ENCODE measurements at places on chromosomes 1 and 21.

- DNase-seq, result peak; percentile 78
Measured at GRCh38 chr1:107965110-107965991, at the start of gene VAV3. VAV3 (minus strand) TSS chr1:107965180; CDS start chr1:107964869, 311 bp downstream.

DNA sequence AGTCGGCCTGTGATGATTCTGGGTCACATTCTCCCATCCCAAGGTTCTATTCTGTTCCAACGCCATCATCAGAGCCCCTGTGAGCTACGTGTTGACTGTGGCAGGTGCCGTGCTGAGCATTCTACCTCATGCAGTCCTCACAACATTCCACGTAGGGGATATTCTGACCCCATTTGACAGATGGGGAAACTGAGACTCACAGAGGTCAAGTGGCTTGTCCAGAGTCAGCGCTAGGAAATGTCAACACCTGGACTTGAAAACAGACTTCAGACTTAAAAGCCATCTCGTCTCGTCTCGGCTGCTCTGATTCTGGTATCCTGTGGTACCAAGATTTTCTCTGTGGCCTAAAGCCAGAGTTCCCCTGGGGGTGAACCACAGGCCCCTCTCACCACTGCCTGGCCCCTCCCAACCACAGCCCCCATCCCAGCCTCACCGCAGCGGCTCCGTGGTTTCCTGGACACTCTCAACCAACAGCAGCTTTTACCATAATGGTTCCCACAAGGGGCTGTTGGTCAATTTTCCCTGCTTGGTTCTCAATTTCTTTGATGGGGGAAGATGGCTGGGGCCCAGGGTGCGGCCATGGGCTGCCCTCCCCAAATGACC is 39.6 kb downstream of the SDC3 start:
- no peak for DNase-seq

DNA sequence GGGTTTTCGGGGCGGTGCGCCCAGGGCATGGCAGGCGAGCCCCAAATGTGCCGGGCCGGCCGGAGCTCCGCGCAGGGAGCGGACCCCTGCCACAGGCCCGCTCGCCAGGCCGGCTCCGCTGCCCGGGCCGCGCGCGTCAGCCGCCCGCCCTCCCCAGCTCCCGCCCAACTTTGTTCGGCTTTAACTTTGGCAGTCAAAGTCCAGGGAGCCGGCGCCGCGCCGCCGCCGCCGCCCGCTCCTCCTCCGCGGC is 488 bp downstream of the SLC35D1 start:
- no peak for DNase-seq

DNA sequence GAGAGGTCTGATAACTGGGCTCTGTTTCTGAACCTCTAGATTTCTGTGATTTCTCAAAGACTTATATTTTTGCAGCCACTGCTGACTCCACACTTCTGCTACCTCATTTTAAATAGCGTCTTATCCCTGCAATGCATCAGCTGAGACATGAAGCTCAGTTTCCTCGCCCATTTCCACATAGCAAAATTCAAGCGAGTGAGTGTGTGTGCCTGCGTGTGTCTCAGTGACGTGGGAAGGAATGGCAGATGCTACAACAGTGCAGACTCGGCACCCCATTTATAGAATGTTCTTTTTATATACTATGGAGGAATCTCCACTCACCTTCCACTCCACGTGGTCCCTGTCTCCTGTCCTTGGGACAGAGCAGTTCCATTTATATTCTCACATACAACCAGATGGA is 35.7 kb downstream of the ZMYND12 start:
- DNase-seq, result no peak

GRCh38 chr1:25039229-25039628 is 109.2 kb upstream of the RUNX3 start:
- no peak for DNase-seq

DNA sequence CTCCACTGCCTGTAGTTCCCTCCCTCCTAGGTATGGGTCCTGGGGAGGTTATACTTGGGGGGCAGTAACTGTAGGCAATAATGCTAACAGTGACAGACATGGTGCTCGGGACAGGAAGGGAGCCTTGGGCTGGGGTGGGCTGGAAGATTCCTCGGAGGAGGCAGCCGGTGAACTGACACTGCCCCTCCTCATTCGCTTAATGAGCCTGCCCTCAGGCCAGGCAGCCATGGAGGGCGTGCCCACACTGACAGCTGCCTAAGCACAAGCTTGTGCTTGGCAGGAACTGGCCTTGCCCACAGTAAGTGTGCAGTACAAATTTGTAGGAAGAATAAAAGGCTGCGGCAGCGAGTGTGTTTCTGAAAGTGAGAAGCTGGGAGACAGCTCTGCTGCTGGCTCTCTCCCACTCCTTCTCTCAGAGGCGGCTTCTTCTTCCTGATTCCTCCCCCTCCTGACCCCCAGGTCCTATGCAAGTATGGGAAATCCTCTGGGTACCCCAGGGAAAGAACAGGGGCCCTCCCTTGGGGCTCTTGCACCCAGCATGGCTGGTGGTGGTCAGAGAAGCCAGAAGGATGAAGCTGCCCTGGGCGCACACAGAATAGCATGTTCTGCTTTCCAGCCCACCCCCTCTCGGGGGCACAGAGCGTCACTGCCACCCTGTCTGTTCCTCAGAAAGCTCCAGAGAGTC is 23.6 kb downstream of the OPTC start:
- DNase-seq, result no peak

DNA sequence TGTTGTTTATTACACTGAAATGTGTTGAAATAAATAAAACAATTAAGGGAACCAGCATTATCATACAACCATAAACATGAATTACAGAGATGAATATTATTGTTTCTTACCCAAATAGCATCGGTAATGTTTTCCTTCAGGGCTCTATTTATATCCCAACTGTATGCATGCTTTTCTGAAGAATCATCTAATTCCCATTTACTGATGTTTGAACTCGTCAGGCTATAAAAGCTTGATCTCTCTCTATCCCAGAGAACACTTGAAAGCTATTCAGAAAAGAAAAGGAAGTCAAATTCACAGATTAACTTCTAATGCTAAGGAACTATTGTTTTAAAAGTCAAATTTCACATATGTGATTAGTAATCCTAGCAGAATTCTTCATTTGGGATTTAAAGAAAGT is 12.4 kb downstream of the NUP133 start:
- no peak for DNase-seq

GRCh38 chr1:187627516-187627915 is 798.8 kb downstream of the PLA2G4A start:
- DNase-seq, result no peak

DNA sequence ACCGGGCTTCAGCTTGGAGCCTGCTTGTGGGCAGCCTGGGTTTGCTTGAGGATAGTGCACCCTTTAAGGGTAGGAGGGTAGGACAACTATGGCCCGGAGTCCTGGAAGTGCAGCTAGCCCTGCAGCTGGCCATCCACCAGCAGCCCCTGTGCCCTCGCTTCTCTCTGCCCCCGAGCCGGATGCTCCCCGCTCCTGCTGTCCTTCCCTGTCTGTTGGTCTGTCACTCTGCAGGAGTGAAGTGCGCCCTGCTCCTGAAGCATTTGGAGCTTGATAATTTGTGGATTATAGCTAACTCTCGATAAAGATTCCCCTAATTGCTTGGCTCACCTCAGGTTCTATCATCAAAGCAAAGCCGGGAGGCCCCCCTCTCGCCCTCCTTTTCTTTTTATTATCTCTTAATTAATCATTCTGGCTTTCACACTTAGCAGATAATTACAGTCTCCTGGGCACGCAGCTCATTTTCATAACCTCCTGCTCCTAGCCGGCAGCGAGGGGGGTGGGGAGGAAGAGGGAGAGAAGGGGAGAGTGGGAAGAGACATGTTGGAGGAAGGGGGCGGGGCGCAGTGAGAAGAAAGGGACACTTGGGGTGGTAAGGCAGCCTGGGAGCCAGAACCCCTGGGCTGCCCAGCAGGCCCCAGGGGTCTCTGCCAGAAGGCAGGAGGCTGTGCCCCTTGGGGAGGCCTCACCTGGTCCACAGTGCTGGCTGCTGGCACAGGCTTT is 14.4 kb downstream of the KIRREL1 start:
- peak; percentile 71 for DNase-seq

GRCh38 chr1:38296047-38296446 is 249.5 kb upstream of the POU3F1 start:
- DNase-seq, result no peak

- no peak for DNase-seq
Measured at GRCh38 chr1:240695416-240695815, 83.5 kb upstream of the GREM2 start.

GRCh38 chr21:43311301-43311817 is 115.6 kb downstream of the SIK1 start:
- peak; percentile 78 for DNase-seq

GRCh38 chr1:28339551-28339950 is 10.7 kb downstream of the MED18 start:
- DNase-seq, result no peak

- DNase-seq, result no peak
Measured at GRCh38 chr1:158147869-158148268, 32.8 kb upstream of the CD1D start.

DNA sequence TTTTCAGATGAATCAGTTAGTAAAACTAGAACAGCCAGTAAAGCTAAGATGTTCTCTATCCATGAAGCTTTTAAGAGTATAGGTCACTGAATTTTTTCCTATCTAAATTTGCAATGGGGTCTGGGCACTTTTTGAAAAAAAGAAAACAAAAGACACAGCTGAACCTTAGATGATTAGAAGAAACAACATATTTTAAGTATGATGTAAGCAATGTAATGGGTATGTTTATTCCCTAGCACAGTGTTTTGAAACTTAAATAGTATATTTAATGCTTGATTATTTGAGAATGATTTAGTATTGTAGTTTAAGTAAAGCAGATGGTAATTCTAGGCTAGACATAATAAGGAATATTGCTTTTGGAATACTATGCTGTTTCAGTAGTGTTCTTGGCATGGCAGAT is 36.2 kb downstream of the KCTD3 start:
- DNase-seq, result no peak

GRCh38 chr21:15289896-15290841 is 225.4 kb upstream of the NRIP1 start:
- DNase-seq, result peak; percentile 32

- DNase-seq, result peak; percentile 45
Measured at GRCh38 chr1:59976194-59977074, 49.9 kb upstream of the CYP2J2 start.

- DNase-seq, result no peak
Measured at GRCh38 chr1:91891454-91891853, 5.5 kb upstream of the TGFBR3 start.

DNA sequence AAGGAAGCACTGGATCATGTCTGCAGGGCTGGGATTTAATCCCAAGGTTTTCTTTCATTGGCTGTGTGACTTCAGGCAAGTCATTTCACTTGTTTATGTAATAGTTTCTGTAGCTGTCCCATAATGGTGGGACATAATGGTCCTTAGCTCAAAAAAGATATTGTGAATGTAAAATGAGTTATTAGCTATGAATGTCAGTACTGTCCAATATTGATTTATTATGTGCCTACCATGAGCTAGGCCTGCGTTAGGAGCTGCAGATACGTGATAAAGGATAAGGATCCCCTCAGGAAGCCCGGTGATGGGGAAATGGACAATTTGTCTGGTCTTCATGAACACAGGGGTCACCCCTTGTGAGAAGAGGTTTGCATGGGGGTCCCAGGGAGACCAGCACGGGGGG is 95.8 kb downstream of the PLXNA2 start:
- DNase-seq, result no peak

GRCh38 chr1:159229260-159229885 is 24.7 kb downstream of the ACKR1 start:
- peak; percentile 93 for DNase-seq

DNA sequence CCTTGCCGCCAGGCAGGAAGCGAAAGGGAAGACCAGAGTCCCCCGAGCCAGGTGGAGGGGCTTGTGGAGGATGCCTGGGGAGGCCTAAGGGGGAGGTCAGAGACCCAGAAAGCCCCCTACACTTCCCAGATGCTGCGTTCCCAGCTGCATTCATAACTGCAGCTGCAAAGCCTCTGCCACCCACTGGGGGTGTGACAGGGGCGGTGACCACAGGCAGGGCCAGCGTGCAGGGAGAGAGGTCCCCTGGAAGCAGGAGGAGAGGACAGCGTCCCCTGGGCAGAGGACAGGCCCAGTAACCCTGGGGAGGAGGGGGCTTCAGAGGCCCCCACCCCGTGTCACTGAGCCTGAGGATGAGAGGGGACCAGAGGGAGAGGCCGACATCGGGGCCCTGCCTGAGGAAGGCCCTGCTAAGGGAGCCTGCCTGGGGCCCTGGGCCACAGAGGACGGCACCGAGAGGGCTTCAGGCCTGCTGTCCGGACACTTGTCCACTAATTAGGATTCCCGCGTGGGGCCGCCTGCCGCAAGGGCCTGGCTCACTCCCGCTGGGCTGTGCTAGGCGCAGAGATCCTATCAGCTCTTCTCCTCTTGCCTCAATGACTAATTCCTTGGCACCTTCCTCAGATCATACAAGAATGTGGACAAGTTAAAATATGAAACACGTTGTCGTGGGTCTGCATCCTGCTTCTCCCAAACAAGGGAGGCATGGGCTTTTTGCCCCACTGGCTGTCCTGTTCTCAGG is 49.1 kb upstream of the CCDC27 start:
- DNase-seq, result no peak
